Smooth muscle cell of the brain vasculature (primary cell): ENCODE measurements at places on chromosomes 1 and 21.

- DNase-seq, result no peak
These were observed 53.1 kb downstream of the NBPF6 start for GRCh38 chr1:108503062-108503733.

DNA sequence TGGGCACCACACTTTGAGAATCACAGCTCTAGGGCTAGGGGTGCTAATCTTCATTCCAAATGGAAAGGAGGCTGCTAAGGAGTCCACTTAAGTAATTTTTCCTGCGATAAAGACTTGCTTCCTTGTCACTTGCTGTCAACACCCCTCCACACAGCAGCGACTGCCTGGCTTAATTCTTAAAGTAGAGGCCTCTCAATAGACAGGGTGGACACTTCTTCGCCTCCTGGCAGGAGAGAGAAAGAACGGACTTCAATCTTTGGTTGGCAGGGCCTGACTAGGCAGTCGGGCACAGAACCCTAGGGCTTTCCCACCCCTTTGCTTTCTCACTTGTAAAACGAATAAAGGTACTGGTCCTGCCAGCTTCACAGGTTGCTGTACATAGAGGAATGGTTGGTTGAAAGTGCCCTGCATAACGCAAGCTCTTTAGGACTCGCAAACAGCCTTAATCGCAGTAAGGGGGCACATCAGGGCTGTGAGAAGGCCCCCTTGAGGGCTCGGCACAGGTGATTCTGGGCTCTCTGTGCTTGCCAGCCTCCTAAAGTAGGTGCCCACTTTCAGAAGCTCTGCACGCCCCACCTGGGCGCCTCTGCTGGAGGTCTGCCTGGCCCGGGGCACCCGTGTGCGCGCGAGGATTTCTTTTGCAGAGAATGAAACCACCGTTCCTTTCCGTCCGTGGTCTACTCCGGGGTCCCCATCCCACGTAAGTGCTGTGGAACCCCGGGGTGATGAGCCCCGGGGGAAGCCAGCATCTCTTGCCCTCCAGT, 47.6 kb upstream of the CD34 start:
- DNase-seq, result no peak

GRCh38 chr21:36478207-36478701, 1.7 kb downstream of the CLDN14 start:
- DNase-seq, result no peak

- no peak for DNase-seq
These were observed 11.6 kb downstream of the CD160 start for GRCh38 chr1:145730900-145731299.

DNA sequence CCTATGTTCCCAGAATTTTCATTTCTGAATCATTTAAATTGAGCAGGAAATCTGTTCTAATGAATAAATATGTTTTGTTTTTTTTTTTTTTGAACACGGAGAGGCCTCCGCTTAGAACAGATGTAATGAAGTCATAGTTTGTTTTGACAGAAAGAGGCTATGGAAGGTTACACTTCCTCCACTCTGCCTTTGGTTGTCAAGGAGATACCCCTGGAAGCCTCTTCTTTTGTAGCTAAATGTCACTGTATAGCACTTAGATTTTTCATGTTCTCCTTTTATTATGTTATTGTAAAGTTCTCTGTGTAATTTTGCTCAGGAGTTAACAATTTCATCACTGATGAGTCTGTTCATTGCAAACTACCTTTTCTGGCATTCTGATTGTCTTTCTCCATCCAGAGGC, 22.7 kb upstream of the GNG12 start:
- DNase-seq, result no peak

- DNase-seq, result no peak
These were observed 27.1 kb downstream of the CAMK1G start for GRCh38 chr1:209610631-209610905.

DNA sequence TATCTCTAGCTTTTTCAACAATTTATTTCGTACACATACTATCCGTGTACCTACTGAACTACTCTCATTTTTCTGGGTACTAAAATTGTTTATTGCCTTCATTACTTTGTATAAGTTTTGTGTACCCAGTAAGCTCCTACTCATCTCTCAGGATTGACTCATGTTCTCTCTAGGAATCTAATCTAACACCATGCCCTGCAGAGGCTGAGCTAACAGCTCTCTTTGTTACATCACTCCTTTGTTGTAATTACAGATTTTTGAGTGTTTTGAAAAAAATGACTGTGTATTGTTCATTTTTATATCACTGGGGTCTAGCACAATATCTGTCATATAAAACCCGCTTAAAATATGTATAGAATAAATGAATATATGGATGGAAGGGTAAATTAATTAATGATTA, 167.1 kb downstream of the ATP6V1G3 start:
- DNase-seq, result no peak

DNA sequence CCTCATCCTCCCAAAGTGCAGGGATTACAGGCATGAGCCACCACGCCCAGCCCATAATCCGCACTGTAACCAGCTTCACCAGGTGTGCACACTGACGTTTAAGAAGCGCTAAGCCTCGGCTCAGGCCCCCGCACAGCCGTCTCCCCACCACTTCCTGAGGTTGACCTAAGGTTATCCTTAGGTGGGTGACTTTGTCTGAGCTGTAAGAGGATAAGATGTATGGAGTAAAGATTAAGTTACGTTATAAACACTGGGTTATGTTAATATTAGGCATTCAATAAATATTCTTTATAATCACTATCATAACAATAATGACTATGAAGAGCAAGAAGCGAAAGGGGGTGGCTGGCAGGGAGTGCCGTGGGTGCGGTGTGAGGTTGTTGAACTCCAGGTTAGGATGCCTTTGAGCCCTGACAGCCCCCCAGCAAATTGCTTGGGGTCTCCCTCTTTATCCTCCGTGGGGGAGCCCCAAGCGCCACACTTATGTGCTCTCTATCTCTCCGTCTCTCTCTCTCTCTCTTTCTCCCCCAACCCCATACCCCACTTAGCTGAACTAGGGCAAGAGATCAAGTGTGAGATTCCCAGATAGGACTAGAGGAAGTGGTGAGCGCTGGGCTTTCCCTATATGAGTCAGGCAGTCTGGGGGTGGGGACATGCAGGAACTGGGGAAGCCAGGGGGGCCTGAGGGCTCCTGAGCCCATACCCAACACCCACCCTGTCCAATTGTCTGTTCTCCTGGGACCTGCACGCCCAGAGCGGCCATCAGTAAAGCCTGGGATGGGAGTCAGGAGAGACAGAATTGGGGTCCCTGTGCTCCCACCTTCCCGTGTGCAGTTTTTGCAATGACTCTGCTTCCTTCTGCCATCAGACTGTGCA, 7.6 kb downstream of the EFHD2 start:
- no peak for DNase-seq

DNA sequence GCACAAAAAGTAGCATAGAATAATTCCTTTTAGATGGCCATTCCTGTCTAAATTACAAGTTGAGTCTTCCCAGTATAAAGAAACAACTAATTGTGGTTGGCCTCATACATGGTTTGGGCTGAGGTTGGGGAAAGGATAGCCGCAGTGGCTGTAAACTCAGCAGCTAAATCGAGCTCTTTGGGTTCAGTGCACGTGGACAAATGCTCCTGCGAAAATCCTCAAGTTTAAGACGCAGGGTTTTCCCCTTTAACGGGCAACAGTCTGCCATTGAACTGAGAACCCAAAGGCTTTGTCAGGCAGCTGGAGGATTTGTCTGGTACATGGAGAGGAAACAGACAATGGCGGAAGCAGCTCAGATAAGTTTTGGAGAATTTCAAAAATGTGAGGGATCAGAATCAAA, 331.9 kb downstream of the TGFB2 start:
- no peak for DNase-seq
